T follicular helper cell (primary cell): ENCODE measurements at places on chromosomes 13 and 19.

DNA sequence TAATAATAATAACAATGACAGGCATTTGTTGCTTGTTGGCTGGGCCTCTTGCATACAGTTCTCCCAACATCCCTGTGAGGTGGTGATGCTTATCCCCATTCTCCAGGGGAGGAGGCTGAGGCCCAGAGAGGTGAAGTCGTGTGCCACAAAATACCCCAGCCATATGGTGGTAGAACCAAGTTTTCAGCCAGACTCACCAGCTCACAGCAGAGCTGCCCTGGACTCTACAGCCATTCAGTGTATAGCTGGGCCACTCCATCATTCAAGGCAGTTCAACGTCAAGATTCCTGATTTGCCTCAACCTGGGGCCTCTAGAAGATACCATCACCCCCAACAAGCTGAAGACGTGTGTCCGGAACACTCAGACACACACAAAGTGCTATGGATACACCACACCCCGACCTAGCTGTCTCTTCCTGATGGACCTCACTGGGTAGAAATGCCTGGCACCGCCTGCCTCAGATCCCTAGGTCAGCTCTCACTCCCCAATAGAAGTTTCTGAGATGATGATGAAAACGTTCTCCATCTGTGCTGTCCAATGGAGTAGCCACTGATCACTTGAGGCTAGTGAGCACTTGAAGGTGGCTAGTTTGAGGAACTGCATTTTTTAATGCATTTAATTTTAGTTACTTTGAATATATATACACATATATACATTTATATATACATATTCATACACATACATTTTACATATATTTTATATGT is 4.3 kb upstream of the CEACAM19 start:
- no peak for DNase-seq

DNA sequence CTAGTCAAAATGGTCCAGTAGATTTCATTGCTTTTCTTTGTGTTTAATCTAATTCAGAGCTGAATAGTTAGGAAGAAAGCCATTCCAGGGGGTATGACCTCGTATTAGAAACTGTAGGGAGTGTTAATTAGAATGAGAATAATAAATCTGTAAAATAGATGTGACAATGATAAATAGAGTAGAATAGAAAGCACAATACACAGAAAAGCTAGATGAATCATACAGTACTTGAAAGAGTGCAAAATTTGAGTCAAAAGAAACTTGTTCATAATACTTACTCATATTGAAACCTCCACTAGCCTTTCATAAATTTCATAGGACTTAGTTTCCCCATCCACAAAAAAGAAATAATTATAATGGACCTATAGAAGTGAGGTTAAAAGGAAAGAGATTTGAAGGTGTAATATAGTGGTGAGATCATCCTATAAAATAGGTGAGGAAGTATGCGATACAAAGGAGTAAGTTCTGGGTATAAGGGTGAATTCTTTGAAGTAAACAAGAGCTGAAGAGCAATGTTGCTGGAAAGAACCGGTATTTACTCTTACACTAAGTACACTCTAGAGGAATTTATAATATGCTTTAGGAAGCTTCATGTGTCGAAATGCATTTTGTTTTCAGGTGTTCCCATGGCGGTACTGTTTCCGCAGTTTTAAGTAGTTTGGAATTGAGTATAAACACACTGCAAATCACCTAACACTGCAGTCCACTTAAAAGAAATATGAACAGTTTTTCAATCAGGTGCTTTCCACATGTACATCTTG is 21.9 kb downstream of the PCDH17 start:
- no peak for DNase-seq

GRCh38 chr13:111475488-111475887 is 155.0 kb downstream of the TEX29 start:
- DNase-seq: no peak

- no peak for DNase-seq
Observed at GRCh38 chr13:81326913-81327312, 986.0 kb upstream of the SPRY2 start.

GRCh38 chr19:8323781-8324185 is 2.5 kb downstream of the RPS28 start:
- no peak for DNase-seq

GRCh38 chr13:49399801-49400472 is 43.9 kb downstream of the CAB39L start:
- no peak for DNase-seq
